ENCODE measurements at places on chromosomes 5 and 9. TPM values are rescaled to one million over a fixed set of nuclear protein-coding genes. Genes with fewer than 3 reads are reported as not detected.

IFNA2 gene
- total RNA-seq = not detected

SPINK4 gene
- total RNA-seq = not detected

SLC25A2 gene
- 0.74 TPM for total RNA-seq

GCNT1 gene
- total RNA-seq = 10.4 TPM

LEAP2 gene
- total RNA-seq = 1.3 TPM

DNA sequence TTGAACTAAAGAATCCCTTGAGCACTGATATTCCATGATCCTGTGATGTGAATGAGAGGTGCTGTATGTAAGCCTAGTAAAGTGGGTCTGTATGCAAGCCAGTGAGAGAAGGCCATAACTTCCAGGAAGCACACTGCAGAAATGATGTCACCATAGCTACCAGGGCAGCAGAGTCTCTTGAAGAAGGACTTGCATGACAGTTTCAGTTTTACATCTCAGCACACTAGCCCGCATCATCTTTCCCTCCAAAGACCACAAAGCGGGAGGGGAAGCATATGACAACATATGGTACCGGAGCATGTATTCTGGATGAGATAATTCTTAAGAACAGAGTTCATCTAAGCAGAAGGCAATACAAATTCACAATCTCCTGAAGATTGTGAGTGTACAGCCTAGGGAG is 37.6 kb upstream of the MAST4 start:
- no peak overlapping the region for H3K4me3 ChIP-seq
- H3K27ac ChIP-seq = no peak overlapping the region
- DNase-seq = peak; percentile 24
- H3K36me3 ChIP-seq = no peaks in the 10 kb centered on the region
- H3K4me1 ChIP-seq = no peaks in the 10 kb centered on the region
- no peaks in the 10 kb centered on the region for H3K27me3 ChIP-seq

- no peaks in the 10 kb centered on the region for H3K27me3 ChIP-seq
- no peak overlapping the region for H3K27ac ChIP-seq
- H3K36me3 ChIP-seq = no peaks in the 10 kb centered on the region
- H3K4me1 ChIP-seq = no peaks in the 10 kb centered on the region
Observed at GRCh38 chr5:126274076-126274762, 149.0 kb upstream of the GRAMD2B start.

- H3K27me3 ChIP-seq = peaks cover 3% of the 10 kb centered on the region
- DNase-seq = no peak
- no peak overlapping the region for H3K27ac ChIP-seq
- no peak overlapping the region for H3K4me3 ChIP-seq
Observed at GRCh38 chr5:137609127-137609526, 110.0 kb upstream of the SPOCK1 start.

GRCh38 chr9:129548571-129549135 is 72.2 kb downstream of the C9orf50 start:
- H3K4me3 ChIP-seq = no peak overlapping the region
- H3K27me3 ChIP-seq = peaks cover 4% of the 10 kb centered on the region
- peaks cover 11% of the 10 kb centered on the region for H3K4me1 ChIP-seq
- no peak overlapping the region for H3K27ac ChIP-seq
- no peaks in the 10 kb centered on the region for H3K36me3 ChIP-seq

GRCh38 chr9:114138552-114138971 is 16.8 kb upstream of the COL27A1 start:
- H3K36me3 ChIP-seq = no peaks in the 10 kb centered on the region
- no peak overlapping the region for H3K4me3 ChIP-seq
- H3K27me3 ChIP-seq = no peaks in the 10 kb centered on the region
- no peak overlapping the region for H3K27ac ChIP-seq
- H3K4me1 ChIP-seq = no peaks in the 10 kb centered on the region

DNA sequence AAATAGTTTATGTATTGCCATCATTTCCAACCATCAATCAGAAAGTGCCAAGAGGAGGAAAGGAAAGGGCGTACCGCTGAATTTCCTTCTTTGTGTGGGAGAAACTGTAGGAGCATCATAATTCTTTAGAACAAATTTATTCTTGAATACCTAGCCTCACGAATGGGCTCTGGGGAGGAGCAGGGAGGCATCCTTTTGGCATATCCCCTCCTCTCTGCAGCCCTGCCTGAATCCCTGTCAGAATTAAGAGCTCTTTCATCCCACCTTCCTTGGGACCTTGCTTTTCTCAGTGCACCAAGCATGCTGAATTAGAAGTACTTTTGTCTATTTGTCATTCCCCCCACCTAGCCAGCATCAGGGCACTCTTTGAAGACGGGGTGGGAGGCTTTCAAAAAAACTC is 189.4 kb downstream of the MAPKAP1 start:
- H3K36me3 ChIP-seq = peaks cover 9% of the 10 kb centered on the region
- peaks cover 26% of the 10 kb centered on the region for H3K4me1 ChIP-seq
- DNase-seq = no peak
- H3K27me3 ChIP-seq = no peaks in the 10 kb centered on the region
- no peak overlapping the region for H3K27ac ChIP-seq

DNA sequence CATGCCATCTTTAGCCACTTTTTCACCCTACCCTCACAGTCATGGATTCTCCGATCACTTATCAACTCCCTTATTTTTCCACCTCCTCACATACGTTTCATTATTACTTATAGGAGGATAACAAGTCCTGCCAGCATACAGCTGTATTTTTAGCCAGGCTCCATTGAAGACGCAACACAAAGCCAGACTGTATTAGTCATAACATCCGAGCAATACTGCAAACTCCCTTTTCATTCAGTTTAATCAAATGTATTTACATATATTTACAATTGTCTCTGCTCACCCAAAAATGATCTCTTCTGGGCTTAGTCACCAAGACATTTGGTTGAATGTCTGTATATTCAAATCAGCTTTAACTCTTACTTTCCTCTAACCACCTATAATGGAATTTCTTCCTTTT is 126.4 kb upstream of the PRLR start:
- H3K4me1 ChIP-seq = no peaks in the 10 kb centered on the region
- H3K27me3 ChIP-seq = no peaks in the 10 kb centered on the region
- no peak overlapping the region for H3K4me3 ChIP-seq
- H3K36me3 ChIP-seq = no peaks in the 10 kb centered on the region

DNA sequence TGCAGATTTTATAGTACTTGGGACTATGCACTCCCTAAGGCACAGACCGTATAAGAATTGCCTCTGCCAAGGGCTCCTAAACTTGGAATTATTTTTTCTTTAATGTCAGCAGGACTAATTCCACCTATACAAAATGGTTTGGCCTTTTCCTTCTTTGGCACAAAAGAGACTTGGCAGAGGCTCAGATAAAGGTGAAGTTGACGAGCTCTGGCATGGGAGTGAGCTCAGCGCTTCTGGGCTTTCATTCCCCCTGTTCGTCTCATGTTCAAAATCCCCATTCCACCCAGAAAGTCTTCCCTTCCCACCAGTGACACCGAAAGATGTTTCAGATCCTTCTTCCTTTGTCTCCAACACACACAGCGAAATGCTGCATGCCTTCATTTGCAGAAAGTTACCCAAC is 61.2 kb downstream of the F2RL2 start:
- H3K36me3 ChIP-seq = peaks cover 60% of the 10 kb centered on the region
- no peak overlapping the region for H3K4me3 ChIP-seq
- peaks cover 2% of the 10 kb centered on the region for H3K4me1 ChIP-seq

Measured in CD4-positive, CD25-positive, alpha-beta regulatory T cell (primary cell).